ENCODE measurements at places on chromosomes 2 and 18. TPM values are rescaled to one million over a fixed set of nuclear protein-coding genes. Genes with fewer than 3 reads are reported as not detected.

GRCh38 chr2:25215948-25216679 is 47.7 kb upstream of the POMC start:
- no peak for DNase-seq

DNA sequence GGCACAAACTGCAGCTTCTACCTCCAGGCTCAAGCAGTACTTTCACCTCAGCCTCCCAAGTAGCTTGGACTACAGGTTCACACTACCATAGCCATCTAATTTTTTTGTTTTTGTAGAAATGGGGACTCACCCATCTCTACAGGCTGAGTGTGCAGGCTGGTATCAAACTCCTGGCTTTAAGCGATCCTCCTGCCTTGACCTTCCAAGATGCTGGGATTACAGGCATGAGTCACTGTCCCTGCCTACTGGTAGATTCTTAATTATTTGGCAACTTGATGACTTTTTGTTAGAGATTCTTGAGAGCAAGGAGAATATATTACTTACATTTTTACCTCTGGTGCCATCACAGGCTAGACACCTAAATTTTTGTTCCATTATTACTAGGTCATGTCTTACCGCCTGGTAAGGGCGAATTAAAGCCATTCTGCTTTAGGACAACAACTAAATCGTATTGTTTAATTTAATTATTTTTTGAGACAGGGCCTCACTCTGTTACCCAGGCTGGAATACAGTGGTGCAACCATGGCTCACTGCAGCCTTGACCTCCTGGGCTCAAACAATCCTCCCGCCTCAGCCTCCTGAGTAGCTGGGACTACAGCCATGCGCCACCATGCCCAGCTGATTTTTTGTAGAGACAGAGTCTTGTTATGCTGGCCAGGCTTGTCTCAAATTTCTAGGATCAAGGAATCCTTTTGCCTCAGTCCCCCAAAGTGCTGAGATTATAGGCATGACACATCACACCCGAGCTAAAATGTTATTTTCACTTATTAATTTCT is 15.7 kb downstream of the DYNC1I2 start:
- no peak for DNase-seq

- no peak for DNase-seq
Observed at GRCh38 chr2:109124982-109125592, 3.9 kb upstream of the SH3RF3 start.

DNA sequence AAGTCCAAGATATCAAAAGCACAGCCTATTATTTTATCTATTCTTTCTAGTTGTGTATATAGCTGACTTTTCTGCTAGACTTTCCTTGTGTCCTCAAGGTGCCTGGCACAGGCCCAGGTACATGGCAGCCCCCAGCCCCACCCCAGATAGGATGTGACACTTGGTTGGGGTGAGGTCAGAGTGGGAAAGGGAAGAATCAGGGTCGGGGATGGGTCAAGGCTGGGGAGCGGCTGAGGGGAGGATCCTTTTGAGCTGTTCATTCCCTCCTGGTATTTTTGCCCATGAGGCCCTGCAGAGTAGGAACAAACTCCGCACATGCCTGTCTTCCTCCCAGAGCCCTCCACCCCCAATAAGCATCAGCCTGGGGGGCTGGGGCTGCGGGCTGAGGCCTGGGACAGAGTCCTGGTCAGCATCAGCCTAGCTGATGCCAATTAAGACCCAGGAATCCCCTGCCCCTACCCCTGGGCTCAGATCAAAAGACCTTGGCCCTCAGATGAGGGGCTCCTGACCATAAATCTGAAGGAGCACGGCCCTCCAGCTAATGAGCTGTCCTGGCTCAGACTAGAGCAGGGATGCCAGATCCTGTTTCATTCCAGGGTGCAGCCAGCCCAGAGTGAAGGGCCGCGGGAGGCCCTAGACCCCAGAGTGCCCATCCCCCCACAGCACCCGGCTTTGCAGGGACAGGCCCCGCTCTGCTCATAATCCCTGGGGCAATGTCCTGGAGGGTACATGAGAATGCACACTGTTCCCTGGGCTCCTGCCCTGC is 85.3 kb downstream of the SDC1 start:
- DNase-seq = no peak

Gene PDCD1
- not detected for total RNA-seq

Data from pulmonary artery endothelial cell (primary cell).